ENCODE measurements at places on chromosomes 16 and 17.
A peak's percentile ranks its signal among the peaks of the same experiment; 100 is the strongest.

- DNase-seq: no peak
Measured at GRCh38 chr16:57562066-57562465, 19.6 kb downstream of the ADGRG5 start.

GRCh38 chr16:81708266-81709015 is 70.7 kb upstream of the PLCG2 start:
- no peak for DNase-seq

GRCh38 chr16:17283016-17283415 is 187.7 kb downstream of the XYLT1 start:
- no peak for DNase-seq

DNA sequence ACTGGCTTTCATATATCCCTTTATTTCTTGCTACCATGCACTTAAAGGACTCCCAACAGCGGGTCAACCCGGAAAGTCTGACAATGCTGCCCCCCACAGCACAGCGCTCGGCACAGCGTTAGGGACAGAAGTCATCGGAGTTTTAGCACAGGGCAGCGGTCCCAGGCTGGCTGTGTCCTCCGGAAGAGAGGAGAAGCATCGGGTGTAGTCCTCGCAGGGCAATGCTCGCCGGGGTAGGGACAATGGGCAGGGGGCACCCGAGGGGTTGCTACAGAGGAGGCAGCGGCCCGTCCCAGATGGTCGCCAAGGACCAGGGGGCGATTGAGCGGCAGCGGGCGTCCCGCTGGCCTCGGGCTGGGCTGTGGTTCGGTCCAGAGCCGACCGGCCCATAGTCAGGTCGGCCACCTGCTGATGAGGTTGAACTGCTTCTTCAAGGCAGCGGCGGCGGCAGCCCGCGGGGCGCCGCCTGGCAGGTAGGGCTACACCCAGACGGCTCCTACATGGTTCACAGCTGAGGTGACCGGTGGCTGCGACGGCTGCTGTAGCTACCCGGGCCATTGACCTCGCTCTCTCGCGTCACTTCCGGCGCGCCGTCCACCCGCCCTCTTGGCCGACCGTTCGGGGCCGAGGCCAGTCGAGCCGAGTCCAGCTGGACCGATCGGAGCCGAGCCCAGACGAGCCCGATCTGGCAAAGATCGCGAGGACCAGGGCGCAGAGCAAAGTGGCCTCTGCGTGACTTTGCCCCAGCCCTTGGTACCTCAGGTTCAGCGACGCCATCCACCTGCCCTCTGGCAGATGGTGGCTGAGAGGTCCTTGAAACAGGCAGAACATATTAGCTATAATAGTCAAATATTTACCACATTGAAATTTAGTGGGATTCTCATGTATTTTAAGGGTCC is 4.7 kb upstream of the LCMT1 start:
- DNase-seq: peak; percentile 69

DNA sequence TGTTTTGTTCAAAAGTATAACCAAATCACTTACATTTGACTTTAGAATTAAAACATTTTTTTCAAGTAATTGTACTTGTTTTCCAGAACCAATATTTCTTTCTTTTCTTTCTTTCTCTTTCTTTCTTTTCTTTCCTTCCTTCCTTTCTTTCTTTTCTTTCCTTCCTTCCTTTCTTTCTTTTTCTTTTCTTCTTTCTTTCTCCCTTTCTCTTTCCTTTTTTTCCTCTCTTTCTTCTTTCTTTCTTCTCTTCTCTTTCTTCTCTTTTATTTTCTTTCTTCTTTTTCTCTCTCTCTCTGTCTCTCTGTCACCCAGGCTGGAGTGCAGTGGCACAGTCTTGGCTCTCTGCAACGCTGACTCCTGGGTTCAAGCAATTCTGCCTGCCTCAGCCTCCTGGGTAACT is 26.4 kb upstream of the PSMC5 start:
- DNase-seq: no peak

DNA sequence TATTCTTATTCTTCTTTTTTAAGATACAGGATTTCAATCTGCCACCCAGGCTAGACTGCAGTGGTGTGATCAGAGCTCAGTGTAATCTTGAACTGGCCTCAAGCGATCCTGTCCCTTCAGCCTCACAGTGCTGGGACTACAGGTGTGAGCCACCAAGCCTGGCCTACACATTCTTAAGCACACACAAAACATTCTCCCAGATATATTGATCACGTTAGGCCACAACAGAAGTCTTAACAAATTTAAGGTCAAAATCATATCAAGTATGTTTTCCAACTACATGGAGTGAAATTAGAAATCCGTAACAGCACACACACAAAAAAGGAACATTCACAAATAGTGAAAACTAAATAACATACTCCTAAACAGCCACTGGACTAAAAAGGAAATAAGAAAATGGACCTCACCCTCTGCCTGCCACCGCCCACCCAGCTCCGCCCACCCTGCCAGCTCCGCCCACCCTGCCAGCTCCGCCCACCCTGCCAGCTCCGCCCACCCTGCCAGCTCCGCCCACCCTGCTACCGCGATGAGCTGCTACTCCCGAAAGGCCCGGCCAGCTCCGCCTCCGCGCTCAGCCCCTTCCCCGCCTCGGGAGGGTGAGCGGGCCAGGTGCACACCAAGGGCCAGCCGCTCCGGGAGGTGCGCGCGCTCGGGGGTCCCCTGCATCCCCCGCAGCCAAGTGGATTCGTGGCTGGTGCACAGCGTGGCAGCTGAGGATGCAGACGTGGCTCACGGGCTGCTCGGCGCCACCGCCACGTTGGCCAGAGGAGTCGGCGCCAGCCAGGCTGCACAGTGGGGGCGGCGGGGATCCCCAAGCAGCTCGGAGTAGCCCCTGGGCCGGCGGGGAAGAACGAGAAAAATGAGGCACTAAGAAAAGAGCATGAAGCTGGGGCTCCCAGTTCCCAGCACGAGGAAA is 41.2 kb downstream of the C16orf87 start:
- DNase-seq: peak; percentile 72

- no peak for DNase-seq
Measured at GRCh38 chr17:70539132-70539924, 370.0 kb downstream of the KCNJ2 start.

- DNase-seq: no peak
Measured at GRCh38 chr16:20049831-20050230, 23.9 kb downstream of the GPR139 start.

- DNase-seq: no peak
Measured at GRCh38 chr16:53678756-53679343, 24.8 kb downstream of the RPGRIP1L start.

DNA sequence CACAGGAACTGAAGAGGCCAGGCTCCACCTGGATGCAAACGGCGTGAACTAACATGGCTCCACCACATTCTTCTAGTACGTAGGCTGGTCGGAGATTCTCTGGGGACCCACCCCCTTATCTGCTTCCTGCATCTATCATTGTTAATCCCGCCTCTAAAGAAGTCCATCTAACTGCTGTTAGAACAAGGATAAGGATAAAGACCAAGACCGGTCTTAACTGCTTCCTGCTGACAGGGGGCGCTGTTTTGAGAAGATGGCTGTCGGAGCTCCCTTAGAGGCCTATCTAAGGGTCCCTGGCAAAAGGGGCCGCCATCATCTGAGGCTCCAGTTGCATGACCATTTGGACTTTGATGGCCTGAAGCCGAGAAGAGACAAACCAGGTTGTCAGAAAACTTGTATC is 25.8 kb upstream of the TNFSF12 start:
- DNase-seq: peak; percentile 38

DNA sequence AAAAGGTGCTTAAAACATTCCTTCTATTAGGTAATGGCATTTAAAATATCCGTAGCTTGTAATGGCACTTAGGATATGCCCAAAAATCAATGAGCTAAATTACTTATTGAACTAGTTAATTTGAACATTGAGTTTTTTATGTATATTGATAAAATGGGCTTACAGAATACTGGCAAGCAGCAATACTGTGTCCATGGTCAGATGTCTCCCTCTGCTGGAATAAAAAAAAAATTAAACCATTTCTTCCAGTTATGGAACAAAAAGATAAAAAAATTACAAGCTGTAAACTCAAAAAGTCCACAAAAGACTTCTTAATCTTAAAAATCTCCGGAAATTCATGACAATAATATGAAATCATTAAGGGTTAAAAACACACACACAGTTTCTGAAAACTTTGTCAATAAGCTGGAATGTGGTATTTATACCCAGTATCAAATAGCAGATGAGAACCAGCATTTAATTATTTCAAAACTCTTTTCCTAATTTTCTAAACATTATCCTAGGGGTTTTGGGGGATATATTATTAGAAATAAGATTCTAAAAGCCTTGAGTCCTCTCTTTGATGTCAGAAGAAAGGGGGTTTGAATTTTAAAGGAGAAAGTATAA is 21.5 kb upstream of the PSMD7 start:
- DNase-seq: no peak

GRCh38 chr16:19474617-19475016 is 47.3 kb downstream of the GDE1 start:
- DNase-seq: no peak

GRCh38 chr17:11736613-11737312 is 138.5 kb downstream of the DNAH9 start:
- no peak for DNase-seq

DNA sequence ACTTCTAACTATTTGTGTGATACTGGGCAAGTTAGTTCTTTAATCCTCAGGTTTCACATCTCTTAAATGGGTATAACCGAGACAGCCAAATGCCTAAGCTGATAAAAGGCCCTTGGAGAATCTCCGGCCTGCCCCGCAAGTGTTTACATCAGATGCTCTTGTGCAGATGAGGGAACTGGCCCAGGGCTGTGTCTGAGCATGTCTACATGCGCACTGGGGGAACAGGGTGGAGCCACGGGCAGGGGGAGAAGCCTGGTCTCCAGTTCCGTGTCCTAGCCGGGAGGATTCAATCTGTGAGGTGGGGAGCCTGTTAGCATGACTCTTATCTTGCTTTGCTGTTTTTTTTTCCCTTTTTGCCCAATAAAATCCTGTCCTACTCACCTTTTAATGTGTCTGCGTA is 222.9 kb downstream of the CDH8 start:
- no peak for DNase-seq

GRCh38 chr16:23905027-23905426 is 69.2 kb downstream of the PRKCB start:
- DNase-seq: no peak

GRCh38 chr16:1095450-1096168 is 435 bp downstream of the C1QTNF8 start:
- DNase-seq: no peak

DNA sequence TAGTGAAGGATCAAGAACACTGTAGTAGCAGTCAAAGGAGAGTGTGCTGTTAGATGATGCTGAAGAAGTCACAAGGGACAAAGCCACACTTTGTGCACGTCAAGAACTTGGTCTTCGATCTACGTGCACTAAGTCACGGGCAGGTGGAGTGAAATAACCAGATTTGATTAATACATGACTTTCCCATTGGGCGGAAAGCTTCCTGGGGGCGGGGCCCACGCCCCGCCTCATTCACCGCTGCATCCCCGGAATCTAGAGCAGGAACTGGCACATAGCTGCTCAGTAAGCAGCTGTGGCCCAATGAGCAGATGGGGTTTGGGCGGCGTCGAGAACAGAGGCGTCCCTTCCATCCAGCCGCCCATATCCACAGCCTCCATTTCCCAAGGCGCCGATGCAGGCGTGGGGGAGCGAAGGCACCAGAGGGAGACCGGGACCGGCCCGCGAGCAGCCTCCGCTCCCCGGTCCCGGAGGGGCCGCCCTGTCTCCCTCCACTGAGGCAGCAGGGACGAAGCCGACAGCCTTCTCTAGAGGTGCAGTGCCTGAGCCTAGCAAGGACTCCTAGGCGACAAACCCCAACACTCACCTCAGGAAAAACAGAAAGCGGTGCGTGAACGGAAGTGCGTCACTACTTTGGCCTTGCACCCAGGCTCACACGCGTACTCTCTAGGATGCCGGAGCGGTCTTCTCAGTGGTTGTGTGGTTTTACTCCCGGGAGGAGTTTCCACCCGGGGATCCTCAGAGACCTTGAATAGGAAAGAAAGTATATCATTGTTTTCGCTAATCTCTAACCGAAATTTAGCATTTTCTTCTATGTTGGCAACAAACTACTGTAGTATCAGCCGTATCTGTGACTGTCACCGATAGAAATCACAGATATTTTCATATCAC is 4.9 kb downstream of the ZNF19 start:
- peak; percentile 62 for DNase-seq

Measured in stimulated activated CD4-positive, alpha-beta T cell treated with anti-CD3 and anti-CD28 coated beads, Interleukin-12 subunit alpha, Interleukin-12 subunit beta, amount 100 ng/mL, for 4 hours (primary cell).